ENCODE measurements at places on chromosomes 2 and 18. TPM values are rescaled to one million over a fixed set of nuclear protein-coding genes. Genes with fewer than 3 reads are reported as not detected.

- H3K4me3 ChIP-seq: no peak overlapping the region
- no peak overlapping the region for H3K27ac ChIP-seq
- H3K4me1 ChIP-seq: peaks cover 41% of the 10 kb centered on the region
- no peak for DNase-seq
- H3K27me3 ChIP-seq: no peaks in the 10 kb centered on the region
Observed at GRCh38 chr2:135063210-135063609, 11.1 kb downstream of the RAB3GAP1 start.

DNA sequence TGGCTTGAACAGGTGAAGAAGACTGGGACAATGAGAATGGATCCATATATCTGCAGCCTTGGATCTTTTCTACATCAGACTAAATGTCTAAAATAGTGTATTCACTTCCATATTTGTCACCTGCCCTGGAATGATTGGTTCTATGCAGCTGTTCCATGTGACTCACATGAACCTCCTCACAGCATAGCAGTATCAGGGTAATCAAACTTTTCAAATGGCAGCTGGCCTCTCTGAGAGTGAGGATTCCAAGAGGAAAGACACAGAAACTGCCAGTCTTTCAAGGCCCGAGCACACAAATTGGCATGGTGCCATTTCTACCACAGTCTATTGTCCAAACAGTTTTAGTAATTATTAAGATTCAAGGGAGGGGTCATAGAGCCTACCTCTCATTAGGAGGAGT, 859.3 kb downstream of the BCL11A start:
- no peaks in the 10 kb centered on the region for H3K36me3 ChIP-seq
- H3K4me1 ChIP-seq: no peaks in the 10 kb centered on the region
- DNase-seq: no peak
- no peak overlapping the region for H3K27ac ChIP-seq
- no peak overlapping the region for H3K4me3 ChIP-seq

DNA sequence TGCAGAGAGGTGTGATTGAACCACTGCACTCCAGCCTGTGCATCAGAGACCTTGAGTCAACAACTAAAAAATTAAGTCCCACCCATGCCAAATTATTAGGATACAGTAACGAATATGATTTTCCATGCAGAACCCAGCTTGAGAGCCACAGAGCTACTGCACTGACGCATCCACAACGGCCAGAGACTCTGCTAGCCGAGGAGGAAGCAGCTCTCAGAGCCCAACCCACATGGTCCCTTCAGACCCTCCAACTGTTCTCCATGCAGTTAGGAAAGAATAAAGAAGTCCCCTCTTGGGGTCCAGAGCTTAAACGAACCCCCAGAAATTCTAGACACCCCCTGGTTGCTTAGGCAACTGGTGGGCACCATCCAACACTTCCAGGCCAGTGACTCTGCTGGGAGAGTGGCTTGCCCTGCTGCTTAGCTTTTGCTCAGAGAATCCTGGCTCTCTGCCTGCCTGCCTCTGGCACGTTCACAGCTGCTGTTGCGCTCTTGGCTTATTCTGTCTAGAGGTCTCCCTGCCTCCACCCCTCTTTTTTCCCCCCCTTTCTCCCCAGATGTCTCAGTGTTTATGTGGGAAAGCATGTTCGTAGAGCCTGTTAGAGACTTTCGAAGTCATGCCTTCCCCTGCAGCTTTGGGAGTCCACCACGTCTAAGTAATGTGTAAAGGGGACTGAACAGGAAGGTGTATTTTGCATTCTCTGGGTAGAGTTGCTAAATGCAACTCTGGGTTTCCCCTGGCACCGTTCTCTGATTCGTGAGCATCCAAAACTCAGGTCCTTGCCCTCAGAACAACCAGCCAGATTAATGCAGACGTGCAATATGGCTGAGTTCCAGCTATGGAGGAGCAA, 26.0 kb upstream of the SP3 start:
- DNase-seq: peak; percentile 92
- H3K4me1 ChIP-seq: peaks cover 21% of the 10 kb centered on the region
- peak overlapping the region; percentile 0 for H3K4me3 ChIP-seq
- peak overlapping the region; percentile 56 for H3K27ac ChIP-seq

DNA sequence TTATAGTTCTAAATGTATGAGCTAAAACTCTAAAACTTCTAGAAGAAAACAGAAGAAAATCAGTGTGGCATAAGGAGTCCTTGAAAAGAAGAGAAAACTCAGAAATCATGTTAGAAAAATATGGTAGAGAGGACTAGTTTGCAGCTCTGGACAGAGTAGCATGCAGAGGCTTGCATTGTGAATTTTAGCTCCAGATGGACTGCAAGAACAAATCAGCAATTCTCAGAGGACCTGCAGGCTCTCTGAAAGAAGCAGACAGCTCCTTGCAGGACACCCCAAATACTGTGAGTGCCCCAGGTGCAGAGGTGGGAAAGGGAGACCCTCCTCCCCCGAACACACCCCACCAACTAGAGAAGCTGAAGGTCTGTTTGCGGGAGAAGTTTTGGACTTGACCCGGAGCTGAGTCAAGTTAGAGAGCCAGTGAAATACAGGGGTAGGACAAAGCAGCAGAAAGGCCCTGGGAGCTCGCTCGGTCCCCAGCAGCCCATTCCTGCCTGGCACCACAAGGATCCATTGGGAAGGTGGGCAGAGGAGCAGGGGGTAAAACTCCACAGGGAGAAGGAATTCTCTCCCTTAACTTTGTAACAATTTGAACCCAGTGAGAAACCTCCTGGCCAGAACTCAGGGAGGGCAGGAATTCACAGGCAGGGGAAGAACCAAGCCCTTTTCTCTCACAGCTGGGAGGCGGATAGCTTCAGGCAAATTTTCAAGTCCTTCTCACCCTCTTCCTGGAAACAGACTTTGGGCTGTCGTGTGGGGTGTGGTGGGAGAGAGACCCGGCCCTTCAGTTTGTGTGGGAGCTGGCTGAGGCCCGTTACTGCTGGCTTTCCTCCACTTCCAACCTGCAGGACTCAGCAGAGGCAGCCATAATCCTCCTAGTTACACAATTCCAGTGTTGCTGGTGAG, 216.2 kb upstream of the SLC35G4 start:
- no peak overlapping the region for H3K27ac ChIP-seq
- no peaks in the 10 kb centered on the region for H3K4me1 ChIP-seq
- H3K4me3 ChIP-seq: no peak overlapping the region
- no peaks in the 10 kb centered on the region for H3K27me3 ChIP-seq
- DNase-seq: peak; percentile 58

GRCh38 chr2:64283641-64284361, 139.6 kb upstream of the PELI1 start:
- no peak overlapping the region for H3K4me3 ChIP-seq
- H3K36me3 ChIP-seq: no peaks in the 10 kb centered on the region
- H3K27me3 ChIP-seq: no peaks in the 10 kb centered on the region

DNA sequence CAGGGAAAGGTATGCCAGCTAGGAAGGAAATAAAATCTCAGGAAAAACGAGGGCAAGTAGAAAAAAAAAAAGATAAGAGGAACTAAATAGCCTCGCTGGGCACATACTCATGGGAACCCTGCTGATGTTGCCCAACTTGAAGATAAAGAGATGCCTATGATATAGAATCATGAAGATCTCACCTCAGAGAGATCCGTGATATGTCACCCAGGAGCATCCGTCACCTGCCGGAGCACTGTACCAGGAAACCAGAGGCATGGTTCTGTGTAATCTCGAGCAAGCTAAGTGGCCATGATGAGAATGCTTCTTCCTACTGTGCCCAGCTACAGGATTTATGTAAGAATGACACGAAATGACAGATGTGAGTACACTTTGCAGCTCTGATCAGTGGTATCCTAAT, 40.0 kb downstream of the CYP1B1 start:
- no peaks in the 10 kb centered on the region for H3K36me3 ChIP-seq
- H3K27me3 ChIP-seq: no peaks in the 10 kb centered on the region
- no peaks in the 10 kb centered on the region for H3K4me1 ChIP-seq
- DNase-seq: no peak
- H3K27ac ChIP-seq: no peak overlapping the region

- peaks cover 4% of the 10 kb centered on the region for H3K4me1 ChIP-seq
- H3K27me3 ChIP-seq: no peaks in the 10 kb centered on the region
- H3K36me3 ChIP-seq: no peaks in the 10 kb centered on the region
- peak overlapping the region; percentile 57 for H3K27ac ChIP-seq
- DNase-seq: peak; percentile 70
Observed at GRCh38 chr2:230895536-230896345, 29.3 kb downstream of the GPR55 start.

DNA sequence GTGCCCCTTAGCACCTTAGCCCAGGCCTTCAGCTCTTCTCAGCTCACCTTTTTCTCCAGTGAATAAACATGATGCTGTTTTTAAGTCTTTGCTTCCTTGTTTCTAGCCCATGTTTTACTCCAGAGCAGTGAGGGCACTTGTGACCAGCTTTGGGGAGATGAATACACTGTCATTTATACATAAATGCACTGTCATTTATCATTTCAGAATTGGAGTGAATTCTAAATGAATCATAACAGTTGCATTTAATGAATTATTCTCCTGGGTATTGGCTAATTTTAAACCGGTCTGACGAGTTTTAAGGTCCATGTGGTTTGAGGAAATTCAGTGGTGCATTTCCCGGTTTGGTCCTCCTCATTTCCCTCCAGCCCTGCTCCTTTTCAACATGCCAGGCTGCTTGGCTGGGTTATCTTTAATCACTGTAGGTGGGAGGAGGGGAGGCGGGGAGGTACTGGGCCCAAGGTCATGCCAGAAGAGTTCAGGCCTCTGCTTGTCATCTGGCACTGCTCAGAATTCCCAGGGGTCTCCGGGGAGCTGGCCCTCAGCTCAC, 23.9 kb downstream of the PRKCE start:
- peak overlapping the region; percentile 84 for H3K27ac ChIP-seq
- no peaks in the 10 kb centered on the region for H3K27me3 ChIP-seq
- DNase-seq: peak; percentile 78
- H3K4me3 ChIP-seq: no peak overlapping the region
- no peaks in the 10 kb centered on the region for H3K36me3 ChIP-seq
- peaks cover 30% of the 10 kb centered on the region for H3K4me1 ChIP-seq

DNA sequence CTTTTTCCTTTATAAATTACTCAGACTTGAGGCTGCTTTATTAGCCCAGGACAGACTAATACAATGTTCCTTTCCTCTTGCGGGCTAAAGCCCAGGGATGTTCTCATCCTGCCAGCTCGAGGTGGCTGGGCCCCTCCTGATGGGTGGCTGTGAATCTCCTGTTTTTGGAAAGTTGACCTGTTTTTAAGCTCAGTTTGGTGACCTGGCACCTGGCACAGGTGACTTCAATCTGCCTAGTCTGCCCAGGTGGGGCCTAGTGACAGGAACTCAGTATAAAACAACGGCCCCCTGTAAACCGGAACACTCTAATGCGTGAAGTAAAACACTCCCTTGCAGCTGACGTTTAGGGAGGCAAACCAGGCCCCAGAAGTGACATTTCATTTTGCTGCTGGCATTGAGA, 92.7 kb upstream of the SNTG2 start:
- H3K36me3 ChIP-seq: no peaks in the 10 kb centered on the region
- no peak for DNase-seq
- no peaks in the 10 kb centered on the region for H3K27me3 ChIP-seq
- no peaks in the 10 kb centered on the region for H3K4me1 ChIP-seq

GRCh38 chr2:137693534-137693933, 270.7 kb upstream of the HNMT start:
- H3K4me3 ChIP-seq: no peak overlapping the region
- no peaks in the 10 kb centered on the region for H3K4me1 ChIP-seq
- H3K27ac ChIP-seq: no peak overlapping the region
- H3K27me3 ChIP-seq: no peaks in the 10 kb centered on the region

- DNase-seq: peak; percentile 92
- H3K27ac ChIP-seq: peak overlapping the region; percentile 88
- H3K4me3 ChIP-seq: no peak overlapping the region
Observed at GRCh38 chr18:77114415-77115191, 18.0 kb downstream of the MBP start.

DNA sequence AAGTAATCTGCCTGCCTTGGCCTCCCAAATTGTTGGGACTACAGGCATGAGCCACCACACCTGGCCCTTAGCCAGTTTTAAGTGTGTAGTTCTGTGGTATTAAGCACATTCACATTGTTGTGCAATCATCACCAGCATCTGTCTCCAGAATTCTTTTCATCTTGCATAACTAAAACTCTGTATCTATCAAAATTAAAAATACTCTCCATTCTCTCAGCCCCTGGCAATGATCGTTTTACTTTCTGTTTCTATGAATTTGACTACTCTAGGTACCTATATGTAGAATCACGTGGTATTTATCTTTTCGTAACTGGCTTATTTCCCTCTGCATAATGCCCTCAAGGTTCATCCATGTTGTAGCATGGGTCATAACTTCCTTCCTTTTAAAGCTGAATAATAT, 45.5 kb upstream of the CAVIN2 start:
- no peak overlapping the region for H3K4me3 ChIP-seq
- H3K27me3 ChIP-seq: no peaks in the 10 kb centered on the region
- H3K36me3 ChIP-seq: no peaks in the 10 kb centered on the region
- H3K4me1 ChIP-seq: no peaks in the 10 kb centered on the region

- no peaks in the 10 kb centered on the region for H3K27me3 ChIP-seq
- DNase-seq: no peak
- no peak overlapping the region for H3K27ac ChIP-seq
- no peaks in the 10 kb centered on the region for H3K4me1 ChIP-seq
Observed at GRCh38 chr2:52703004-52703403, 1064.6 kb upstream of the CHAC2 start.

GRCh38 chr18:56161566-56162260, 476.7 kb downstream of the TXNL1 start:
- H3K4me3 ChIP-seq: no peak overlapping the region
- peaks cover 36% of the 10 kb centered on the region for H3K4me1 ChIP-seq
- peak overlapping the region; percentile 68 for H3K27ac ChIP-seq
- H3K36me3 ChIP-seq: no peaks in the 10 kb centered on the region
- no peak for DNase-seq
- H3K27me3 ChIP-seq: no peaks in the 10 kb centered on the region

DNA sequence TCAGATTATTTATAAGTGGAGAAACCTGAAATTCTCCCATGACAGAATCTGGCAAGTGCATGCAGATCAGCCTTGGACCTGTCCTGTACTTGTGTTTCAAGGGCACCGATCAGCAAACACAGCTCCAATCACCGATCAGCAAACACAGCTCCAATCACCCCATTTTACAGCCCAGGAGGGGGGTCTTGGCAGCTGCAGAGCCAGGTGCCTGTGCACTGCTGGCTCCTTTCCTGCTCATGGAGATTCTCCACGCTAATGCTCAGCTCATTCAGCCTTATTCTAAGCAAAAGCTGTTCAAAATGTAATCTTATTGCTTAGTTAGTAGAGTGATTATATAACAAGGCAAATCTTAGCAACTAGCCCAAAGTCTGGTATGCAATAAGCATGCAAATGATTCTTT, 623.1 kb upstream of the HS6ST1 start:
- no peak overlapping the region for H3K4me3 ChIP-seq
- H3K36me3 ChIP-seq: no peaks in the 10 kb centered on the region
- DNase-seq: peak; percentile 15

DNA sequence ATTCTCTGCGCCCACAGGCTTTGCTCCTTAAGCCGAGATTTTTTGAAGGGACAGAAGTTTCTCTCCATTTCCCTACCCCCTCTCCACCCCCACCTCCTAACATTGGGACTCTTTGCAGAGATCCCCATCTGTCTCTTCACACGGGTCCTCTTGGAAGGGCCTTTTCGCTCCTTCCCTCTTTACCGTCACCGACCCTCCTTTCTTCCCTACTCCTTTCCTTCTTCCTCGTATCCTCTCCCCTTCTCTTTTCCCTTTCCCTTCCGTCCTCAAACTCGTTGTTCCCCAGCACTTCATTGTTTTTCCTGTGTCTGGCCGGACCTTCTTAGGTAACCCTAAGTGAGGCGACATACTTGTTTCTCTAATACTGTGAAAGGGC, 660 bp downstream of the COPS7B start:
- H3K4me3 ChIP-seq: peak overlapping the region; percentile 99
- H3K27ac ChIP-seq: no peak overlapping the region
- peaks cover 32% of the 10 kb centered on the region for H3K36me3 ChIP-seq
- H3K4me1 ChIP-seq: peaks cover 40% of the 10 kb centered on the region
- no peaks in the 10 kb centered on the region for H3K27me3 ChIP-seq

TUBA3E gene
- total RNA-seq: not detected

SOX11 gene
- not detected for total RNA-seq

EVX2 gene
- total RNA-seq: not detected

CCDC85A gene
- total RNA-seq: 3.7 TPM

TMEM198 gene
- total RNA-seq: 7.5 TPM

ARHGAP25 gene
- 0.29 TPM for total RNA-seq

Measured in stomach (tissue), 19 donors.